ENCODE measurements at places on chromosomes 5 and 9. TPM values are rescaled to one million over a fixed set of nuclear protein-coding genes. Genes with fewer than 3 reads are reported as not detected.
A peak's percentile ranks its signal among the peaks of the same experiment; 100 is the strongest.

DNA sequence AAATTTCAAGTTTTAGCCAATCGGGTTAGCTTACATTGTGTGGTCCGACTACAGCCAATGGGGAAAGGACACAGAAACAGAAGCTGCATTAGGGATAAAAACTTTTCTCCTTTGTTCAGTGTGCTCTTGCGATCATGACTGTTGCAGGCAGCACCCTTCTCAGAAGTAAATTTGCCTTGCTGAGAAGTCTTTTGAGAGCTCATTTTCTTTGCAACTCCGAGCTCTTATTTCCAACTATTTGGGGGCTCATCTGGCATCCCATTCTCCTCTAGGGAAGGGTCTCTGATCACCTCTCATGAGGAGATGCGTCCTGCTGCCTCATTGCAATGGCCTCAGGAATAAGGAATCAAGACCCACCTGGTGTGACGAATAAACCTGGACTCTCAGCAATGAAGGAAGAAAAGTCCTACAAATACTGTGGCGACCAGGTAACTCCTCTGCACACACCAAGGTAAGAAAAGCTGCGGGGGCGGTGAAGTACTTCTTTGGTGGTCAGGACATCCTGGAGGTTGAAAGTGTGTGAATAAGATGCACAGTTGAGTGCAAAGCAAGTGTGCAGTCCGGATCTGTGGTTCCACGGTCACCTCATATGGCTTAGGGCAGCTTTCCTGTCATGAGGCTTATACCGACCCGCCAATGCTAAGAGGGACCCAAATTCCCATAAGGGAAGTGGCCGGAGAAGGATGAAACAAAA is 20.4 kb downstream of the CNOT8 start:
- DNase-seq = peak; percentile 9

Gene FABP6
- total RNA-seq = not detected

GRCh38 chr5:1402611-1403255 is 42.5 kb downstream of the SLC6A3 start:
- DNase-seq = no peak

Gene IFNA2
- total RNA-seq = not detected

DNA sequence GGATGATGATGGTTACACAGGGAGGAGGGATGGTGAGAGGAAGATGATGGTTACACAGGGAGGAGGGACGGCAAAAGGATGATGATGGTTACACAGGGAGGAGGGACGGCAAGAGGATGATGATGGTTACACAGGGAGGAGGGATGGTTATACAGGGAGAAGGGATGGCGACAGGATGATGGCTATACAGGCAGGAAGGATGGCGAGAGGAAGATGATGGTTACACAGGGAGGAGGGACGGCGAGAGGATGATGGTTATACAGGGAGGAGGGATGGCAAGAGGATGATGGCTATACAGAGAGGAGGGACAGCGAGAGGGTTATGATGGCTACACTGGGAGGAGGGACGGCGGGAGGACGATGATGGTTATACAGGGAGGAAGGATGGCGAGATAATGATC is 64.1 kb upstream of the FCN1 start:
- DNase-seq = no peak

Gene MSX2
- total RNA-seq = 0.17 TPM

- no peak for DNase-seq
Measured at GRCh38 chr5:175520321-175520720, 42.0 kb downstream of the SFXN1 start.

DNA sequence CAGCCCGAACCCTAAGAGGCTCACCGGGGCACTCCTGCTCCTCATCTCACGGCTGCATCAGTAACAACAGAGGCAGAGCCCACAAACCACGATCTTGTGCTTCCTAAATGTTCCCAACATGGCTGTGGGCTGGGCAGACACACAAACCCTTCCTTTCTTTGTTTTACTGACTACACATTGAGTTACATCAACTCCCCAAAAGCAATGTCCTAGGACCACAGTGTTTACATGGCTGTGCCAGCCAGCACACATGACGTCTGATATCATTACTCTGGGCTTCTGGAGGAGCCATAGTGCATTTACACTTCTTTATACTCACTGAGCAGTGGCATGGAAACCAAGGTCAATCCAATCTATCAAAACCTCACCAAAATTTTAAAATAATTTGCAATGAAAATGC is 101.4 kb downstream of the LHFPL2 start:
- DNase-seq = no peak

DNA sequence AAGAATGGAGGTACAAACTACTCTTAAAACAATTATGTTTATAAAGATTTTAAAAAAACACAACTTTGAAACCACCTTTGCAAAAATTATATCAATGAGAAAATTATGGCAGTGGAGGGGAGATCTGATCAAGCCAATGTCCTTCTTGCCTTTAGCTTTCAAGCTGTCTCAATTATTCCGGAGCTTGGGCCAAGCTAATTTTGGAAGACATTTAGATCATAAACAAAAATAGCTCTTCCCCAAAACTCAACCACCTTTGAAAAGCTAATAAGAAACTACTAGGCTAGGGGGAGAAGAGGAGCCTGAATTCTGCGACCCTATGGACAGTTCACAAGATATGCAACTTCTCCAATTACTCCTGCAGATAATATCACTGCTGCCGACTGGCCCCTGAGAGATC is 263.3 kb downstream of the ICE1 start:
- DNase-seq = no peak

DNA sequence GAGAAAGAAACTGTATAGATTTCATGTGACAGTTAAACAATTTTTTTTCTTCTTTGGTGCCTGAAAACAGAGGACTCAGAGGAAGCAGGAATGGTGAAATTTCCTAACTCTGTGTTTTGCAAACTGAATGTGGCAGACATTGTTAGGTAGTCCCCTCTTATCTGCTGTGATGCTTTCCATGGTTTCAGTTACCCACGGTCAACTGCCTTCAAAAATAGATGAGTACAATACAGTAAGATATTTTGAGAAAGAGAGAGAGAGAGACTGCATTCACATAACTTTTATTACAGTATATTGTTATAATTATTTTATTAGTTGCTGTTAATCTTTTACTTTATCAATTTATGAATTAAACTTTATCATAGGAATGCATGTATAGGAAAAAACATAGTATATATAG is 627.2 kb downstream of the CCDC171 start:
- no peak for DNase-seq

DNA sequence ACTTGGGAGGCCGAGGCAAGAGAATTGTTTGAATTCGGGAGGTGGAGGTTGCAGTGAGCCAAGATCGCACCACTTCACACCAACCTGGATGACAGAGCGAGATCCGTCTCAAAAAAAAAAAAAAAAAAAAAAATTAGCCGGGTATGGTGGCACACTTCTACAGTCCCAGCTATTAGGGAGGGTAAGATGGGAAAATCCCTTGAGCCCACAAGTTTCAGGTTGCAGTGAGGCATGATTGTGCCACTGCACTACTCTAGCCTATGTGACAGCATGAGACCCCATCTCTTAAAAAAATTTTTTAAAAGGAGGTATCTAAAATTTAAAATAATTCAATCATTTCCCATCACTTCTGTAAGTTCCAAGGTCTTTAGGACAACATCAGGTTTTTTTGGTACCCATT is 26.0 kb downstream of the PSIP1 start:
- DNase-seq = no peak

- DNase-seq = no peak
Measured at GRCh38 chr9:1434052-1434767, 384.1 kb downstream of the DMRT2 start.

Gene RAB3C
- 0.17 TPM for total RNA-seq

- no peak for DNase-seq
Measured at GRCh38 chr5:2047341-2047927, 164.7 kb upstream of the IRX4 start.

- no peak for DNase-seq
Measured at GRCh38 chr5:72543365-72543764, 36.2 kb upstream of the ZNF366 start.

DNA sequence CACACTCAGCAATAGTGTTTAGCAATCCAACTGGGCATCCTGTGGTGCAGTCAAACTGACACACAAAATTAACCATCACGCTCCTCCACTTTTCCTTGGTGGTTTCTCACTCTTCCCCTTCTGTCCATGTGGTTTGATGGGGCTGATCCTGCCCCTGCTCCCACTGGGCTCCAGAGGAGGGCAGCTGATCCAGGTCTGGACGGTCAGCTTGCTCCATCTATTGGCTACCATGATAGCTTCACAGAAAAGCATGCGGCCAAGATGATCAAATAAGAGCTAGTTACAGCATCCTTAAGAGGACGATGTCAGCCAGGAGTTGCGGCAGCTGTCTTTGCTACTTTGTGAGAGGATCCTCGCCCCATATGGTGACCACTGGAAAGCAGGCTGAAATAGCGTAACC is 29.6 kb upstream of the RANBP17 start:
- DNase-seq = no peak

Gene RUSC2
- total RNA-seq = 15.8 TPM

DNA sequence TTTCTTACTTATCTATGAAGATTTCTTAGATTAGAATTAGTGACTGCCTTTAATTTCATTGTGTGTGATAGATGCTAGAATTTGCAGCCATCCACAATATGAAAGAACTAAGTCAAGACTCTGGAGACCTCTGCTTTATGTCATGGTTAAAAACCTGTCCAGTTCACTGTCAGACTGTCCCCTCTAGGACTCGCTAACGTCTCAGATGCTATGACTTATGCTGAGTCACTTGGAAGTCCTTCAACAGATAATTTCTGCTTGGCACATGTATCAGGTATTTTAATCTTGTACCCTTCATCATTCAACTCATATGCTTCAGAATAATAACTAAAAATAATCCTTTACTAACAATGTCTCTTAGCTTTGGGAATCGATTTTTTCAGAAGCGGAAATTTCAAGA is 230.5 kb upstream of the DMAC1 start:
- DNase-seq = no peak

DNA sequence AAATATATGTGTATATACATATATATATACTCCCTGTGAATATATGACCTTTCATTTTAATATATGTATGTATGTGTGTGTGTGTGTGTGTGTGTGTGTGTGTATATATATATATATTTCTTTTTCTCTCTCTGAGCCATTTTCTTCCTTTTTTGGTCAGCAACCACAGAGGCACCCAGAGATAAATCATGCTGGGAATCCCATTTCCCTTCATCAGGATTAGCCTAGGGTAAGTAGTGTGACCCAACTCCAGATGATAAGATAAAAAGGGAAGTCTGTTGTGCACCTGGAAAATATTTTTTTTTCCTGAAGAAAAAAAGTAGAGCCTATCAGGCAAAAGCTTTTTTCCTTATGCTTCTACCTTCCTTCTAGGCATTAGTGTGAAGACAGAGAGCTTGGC is 25.4 kb upstream of the SUB1 start:
- no peak for DNase-seq

Gene ALDH7A1
- 28.7 TPM for total RNA-seq

DNA sequence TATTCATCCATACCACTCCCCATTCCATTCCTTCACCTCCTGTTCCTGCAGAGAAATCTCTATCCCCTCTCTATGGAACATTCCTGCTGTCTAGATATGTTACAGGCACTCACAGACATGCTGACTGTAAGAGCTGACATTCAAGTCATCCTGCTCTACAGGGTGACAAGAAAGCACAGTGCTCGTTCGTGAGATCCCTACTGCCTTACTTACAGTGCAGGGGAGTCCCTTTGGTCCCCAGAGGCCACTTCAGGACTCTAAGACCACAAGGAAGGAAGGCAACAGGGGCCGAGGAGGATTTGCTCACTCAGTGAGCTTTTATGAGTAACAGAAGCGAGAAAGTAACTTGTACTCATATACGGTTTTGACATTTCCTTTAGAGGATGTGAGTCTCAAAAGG is 110.5 kb downstream of the GAS1 start:
- no peak for DNase-seq

DNA sequence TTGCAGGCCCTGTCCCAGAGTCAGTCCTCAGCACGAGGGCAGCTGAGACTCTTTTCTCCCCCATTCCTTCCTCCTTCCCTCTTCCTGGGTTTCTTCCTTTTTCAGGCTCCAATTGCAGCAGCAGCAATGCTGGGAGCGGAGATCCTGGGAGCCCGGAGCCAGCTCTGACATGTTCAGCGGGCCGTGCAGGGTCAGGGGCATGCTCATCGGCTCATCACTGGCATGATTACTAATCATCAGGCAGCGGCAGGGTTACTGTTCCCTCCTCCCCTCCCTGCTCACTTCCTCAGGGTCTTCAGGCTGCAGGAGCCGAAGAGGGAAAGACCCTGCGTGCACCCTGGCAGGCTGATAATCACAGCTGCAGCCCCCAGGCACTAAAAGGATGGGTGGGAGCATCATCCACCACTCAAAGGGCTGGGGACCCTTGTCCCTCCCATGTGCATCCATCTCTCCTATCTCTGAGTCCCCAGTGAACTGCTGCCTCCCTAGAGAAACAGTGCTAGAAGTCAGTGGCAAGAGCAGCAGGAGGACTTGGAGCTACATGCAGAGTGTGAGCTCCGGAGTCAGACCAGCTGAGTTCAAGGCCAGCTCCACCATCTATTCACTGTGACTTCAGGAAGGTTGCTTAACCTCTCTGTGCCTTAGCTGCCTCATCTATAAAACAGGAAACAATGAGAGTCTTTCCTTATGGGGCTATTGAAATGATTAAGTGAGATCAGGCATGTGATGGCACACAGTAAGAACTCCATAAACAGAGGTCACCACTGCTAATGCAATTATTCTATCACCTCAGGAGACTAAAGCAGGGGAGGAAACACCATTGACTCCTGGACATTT is 7.8 kb upstream of the KCNIP1 start:
- no peak for DNase-seq

GRCh38 chr5:158115468-158115867 is 256.5 kb upstream of the CLINT1 start:
- no peak for DNase-seq

Gene DNAH5
- 0.17 TPM for total RNA-seq

Gene SLC6A19
- not detected for total RNA-seq

Gene SLC6A7
- total RNA-seq = not detected

Gene MAMDC2
- total RNA-seq = 6.7 TPM

GRCh38 chr5:5979377-5979760 is 399.0 kb downstream of the MED10 start:
- DNase-seq = no peak

DNA sequence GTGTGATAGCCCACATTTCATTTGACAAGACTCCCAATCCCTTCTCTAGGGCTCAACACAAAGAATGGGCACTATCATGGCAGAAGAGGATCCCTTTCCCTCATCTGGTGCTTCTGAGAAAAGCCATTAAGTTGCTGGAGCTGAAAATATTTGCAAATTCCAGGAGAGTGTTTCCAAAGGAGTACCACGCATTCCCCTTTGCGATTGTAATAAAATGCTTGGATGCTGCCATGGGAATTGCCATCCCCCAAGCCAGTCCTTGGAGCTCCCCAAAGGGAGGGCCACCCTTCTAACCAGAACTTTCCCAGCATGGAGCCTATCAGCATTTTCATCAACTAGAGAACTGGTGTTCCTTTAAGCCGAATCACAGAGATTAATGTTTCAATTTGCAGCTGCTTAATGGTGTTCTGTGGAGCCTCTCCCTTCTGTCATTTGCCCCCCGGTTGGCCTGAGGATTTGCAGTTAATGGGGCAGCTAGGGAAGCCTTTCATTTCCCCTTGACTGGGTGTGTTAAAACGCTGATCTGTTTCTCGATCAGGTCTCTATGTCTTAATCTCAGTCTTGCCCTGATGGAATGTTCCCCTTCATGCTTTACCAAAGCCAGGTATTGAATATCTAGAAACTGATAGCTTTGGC is 133.0 kb downstream of the ENC1 start:
- no peak for DNase-seq

- no peak for DNase-seq
Measured at GRCh38 chr5:131821221-131821620, 24.4 kb upstream of the FNIP1 start.

Data from dermis blood vessel endothelial cell (primary cell).